ENCODE measurements at places on chromosomes 7 and 10. TPM values are rescaled to one million over a fixed set of nuclear protein-coding genes. Genes with fewer than 3 reads are reported as not detected.

GRCh38 chr10:127894146-127894545 is 1.4 kb upstream of the CLRN3 start:
- no peak for ATAC-seq

GRCh38 chr7:27046854-27047549 is 48.8 kb downstream of the HOXA1 start:
- ATAC-seq: no peak

DNA sequence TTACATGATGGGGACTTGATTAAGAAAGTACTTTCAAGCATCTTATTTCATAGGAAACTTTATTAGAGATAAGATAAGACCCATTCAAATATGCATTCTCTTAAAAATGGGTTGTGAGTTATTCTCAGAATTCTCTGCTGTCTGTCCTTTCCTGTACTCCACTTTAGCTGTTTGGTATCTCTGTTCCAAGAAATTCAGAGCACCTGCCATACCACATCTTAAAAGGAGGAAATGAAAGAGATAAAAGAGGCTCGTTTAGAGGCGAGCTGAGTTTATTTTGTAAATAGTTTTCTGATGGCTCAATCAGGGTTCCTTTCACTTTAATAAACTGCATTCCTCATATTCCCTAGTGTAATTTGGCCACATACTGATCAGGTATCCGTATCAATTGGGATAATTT is 87.2 kb downstream of the MDFIC start:
- ATAC-seq: no peak

- no peak for ATAC-seq
These were observed 22.0 kb upstream of the CPA5 start for GRCh38 chr7:130322615-130323014.

The STN1 gene
- total RNA-seq: 27.0 TPM

Data from motor neuron (in vitro differentiated cells).